ENCODE measurements at places on chromosomes 6 and 20.

DNA sequence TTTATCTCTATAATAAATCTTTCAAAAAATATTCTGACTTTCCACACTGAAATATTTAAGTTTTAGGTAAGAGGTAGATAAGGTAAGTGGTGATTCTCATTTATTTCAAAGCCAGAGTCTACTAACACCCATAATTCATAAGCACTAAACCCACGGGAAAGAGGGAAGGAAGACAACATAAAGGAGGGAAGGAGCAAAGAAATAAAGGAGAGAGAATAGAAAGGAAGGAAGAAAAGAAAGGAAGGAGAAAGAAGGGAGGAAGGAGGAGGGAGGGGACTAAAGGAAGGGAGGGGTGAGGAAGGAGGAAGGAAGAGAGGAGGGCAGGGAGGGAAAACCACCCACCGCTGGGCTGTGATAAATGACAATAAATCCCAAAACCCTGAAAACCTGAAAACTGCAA is 25.2 kb downstream of the MAP3K5 start:
- DNase-seq = no peak

DNA sequence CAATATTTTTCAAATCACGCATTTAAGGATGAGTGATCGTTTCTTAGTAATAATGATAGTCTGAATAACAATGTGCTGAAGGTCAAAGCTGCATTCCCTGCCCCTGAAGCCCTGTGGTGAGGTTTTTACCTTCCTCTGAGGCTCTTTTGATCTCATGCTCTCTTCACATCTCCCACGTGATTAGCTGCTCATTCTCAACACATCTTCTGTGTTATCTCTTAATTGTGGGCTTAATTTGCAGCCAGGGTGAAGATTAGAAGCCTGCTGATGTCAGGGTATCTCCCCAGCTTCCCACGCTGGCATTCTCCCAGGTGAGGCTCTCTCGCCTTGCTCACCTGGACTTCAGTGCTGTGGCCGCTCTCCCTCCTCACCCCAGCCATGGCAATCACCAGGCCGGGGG is 109.7 kb upstream of the FOXQ1 start:
- DNase-seq = no peak

DNA sequence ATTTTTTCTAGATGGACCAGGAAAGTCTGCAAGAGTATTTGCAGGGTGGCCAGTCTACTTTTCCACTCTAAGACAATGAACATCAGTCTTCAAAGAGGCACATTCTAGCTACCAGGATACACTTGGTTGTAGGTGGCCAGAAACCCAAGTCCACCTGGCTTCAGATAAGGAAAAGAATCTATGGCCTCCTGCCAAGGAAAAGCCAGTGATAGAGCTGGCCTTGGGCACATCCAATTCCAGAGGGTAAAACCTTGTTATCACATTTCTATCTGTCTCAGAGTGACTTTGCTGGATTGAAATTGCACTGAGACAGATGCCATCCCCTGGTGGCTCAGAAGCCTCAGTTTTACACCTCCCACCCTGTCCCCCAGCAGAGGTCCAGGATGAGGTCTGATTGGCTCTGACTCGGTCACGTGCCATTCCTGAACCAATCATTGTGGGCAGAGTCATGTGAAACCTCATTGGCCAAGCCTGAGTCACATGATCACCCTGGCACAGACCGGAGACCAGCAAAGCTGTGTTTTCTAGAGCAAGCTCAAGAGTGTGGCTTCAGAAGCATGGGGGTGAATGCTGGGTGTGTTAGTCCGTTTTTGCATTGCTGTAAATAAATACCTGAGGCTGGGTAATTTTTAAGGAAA is 497.4 kb upstream of the SULF2 start:
- DNase-seq = no peak

DNA sequence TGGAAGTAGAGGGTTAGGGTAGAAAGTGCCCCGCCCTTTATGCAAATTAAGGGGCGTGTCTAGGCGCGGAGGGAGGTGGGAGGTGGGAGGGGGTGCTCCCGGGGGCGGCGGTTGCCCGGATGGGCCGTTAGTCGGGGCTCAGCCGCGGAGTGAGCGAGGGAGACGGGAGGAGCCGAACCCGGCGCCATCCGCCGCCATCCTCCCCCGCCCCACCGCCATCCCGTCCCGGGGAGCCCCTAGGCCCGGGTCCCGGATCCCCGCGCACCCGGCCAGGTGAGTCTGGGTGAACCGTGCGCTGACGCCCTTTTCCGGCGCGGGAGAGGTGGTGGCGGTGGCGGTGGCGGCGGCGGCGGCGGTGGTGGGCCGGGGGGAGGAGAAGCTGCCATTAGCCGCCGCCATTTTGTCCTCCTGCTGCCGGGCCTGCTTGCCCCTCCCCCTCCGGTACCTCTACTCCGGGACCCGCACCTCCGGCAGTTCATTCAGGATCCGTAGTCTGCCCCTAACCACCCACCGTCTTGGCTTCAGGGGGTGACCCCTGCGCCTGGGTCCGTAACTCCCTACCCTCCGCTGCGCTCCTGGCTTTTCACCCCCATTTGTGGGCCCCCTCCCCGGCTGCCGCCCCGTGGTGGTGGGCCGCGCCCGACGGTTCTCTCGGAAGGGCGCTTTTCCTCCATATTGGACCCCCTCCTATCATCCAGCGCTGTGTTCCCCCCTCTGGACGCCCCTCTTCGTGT is at the start of gene PRRC2A:
Gene PRRC2A (plus strand): TSS at position 130 of the 734 bp plus-strand sequence. CDS start 2,075 bp downstream, outside the sequence.
- DNase-seq = no peak

DNA sequence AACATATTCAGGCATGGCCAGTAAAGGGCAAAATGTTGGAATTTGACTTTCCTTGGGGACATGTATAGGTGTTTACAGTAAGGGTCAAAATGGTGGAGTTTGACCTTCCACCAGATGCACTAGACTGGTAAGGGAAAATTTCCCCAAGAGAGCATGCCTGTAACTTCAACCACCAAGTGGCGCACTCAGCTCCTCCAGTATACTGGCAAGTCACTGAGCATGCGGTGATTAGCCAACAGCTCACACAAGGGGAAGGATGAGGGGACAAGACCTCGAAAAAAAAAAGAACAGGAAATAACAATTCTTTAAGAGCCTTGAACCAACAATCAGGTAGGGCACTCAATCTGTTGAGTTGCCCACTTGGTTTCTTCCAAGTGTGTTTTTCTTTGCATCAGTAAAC is 140.9 kb downstream of the EYS start:
- DNase-seq = no peak

GRCh38 chr6:63349401-63349800 is 29.6 kb upstream of the LGSN start:
- DNase-seq = no peak

- DNase-seq = no peak
Measured at GRCh38 chr6:46042355-46042999, 26.8 kb upstream of the CLIC5 start.

- DNase-seq = no peak
Measured at GRCh38 chr6:135257631-135258405, 76.7 kb downstream of the MYB start.

- no peak for DNase-seq
Measured at GRCh38 chr6:12608016-12608860, 108.3 kb upstream of the PHACTR1 start.

- no peak for DNase-seq
Measured at GRCh38 chr6:128206610-128207426, 306.0 kb upstream of the THEMIS start.

DNA sequence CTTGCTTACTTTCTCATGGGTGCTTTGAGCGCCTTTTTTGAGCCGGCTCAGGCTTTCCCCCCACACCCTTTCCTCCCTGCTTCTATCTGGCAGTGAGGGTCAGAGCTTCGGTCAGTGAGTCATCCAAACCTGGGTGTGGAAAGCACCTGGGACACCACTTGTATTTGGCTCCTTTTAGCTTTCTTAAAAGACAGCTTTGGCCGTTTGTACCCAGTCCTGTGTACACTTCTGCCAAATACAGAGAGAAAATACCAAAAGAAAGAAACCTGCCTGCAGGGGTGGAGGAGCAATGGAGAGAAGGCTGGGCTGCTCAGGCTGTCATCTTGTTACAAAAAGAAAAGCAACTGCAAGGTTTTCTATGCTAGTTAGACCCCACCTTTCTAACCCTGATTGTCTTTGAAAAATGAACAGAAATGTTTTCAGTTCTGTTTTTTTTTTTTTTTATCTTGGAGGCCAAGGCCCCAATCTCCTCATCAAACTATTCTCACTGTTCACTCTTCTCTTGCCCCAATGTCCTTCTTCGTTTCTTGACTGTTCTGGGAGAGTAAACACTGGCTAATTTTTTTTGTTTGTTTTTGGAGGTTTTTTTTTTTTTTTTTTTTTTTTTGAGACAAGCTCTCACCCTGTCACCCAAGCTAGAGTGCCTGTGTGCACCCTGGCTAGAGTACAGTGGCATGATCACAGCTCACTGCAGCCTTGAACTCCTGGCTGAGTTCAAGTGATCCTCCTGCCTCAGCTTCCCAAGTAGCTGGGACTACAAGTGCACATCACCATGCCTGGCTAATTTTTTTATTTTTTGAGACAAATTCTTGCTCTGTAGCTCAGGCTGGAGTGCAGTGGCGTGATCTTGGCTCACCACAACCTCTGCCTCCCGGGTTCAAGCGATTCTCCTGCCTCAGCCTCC is 76.4 kb downstream of the SSR1 start:
- DNase-seq = no peak

DNA sequence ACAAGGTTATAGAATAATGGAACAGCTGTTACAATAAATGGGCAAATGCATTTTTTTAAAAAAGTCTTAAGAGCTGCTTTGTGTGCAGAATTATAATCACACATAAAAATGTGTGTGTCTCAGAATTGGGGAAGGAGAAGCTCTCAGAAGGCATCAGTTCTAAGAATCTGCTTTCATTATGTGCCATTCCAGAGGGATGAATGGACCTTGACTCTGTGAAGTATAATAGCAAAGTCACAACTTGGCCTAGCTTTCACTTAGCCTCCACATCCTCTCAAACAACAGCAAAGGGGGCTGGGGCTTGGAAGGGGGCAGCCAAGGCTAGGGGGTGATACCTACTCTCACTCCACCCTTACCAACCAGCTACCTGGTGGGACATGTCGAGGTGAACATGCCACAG is 265.0 kb downstream of the CDC5L start:
- no peak for DNase-seq

DNA sequence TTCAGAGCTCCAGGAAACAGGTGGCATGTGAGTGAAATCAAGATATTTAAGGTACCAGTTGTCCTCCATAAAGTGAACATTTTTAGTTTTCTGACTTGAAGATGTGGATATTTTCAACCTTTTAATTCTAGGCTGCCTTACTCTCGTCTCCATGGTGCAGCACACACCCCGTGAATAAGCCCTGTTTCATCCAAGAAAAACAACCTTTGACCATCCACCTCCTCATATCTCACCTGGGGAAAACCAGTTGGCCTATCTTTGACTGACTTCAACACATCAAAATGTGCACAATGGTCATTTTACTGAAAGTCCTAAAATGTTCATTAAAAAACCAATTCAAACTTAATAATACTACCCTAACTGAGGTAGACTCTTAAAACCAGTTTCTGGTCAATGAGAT is 73.8 kb upstream of the CD2AP start:
- DNase-seq = no peak

- no peak for DNase-seq
Measured at GRCh38 chr6:22073516-22074198, 223.2 kb downstream of the PRL start.

DNA sequence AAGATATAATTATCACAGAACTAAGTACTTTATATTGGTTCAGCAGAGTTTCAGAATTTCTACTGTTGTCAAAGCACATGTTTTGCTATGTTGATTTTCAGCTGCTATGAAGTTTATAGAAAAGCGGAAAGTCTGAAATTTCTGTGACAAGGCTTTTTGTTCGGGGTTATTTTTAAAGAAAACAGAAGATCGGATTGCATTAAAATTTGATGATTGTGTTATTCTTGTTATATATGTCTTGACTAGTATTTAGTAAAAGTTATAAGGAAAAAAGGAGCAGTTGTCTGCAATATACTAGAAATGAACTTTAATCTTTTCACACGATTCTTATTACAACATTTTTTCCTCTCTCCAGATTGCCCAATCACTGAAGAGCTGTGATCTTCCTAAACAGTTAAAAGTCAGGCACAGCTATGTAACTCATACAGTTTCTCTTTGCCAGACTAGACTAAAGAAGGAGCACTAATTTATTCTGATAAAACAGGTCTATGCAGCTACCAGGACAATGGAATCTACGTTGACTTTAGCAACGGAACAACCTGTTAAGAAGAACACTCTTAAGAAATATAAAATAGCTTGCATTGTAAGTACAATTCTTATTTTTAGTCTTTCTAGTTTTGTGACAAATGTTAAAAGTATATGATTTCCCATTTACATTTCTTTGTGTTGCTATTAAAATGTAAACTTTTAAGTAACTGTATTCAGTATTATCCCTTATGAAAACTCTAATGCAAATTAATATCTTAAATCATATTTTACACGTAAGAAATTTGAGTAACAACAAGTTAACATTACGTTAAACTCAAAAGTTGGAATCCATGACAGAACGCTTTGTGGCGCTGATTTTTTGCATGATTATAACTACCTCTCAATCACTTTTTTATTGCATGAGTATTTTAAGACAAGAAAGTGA is at the start of gene ENPP3:
Gene ENPP3 (plus strand): TSS at position 423 of the 913 bp plus-strand sequence. CDS start 83 bp downstream, at position 506.
- DNase-seq = no peak

GRCh38 chr6:69918813-69919475 is 52.6 kb downstream of the COL19A1 start:
- no peak for DNase-seq

- no peak for DNase-seq
Measured at GRCh38 chr20:57736738-57737347, 27.0 kb upstream of the PMEPA1 start.

All from naive thymus-derived CD4-positive, alpha-beta T cell (primary cell).